H1 (cell line): ENCODE measurements at places on chromosomes 1 and 21.
A peak's percentile ranks its signal among the peaks of the same experiment; 100 is the strongest.

DNA sequence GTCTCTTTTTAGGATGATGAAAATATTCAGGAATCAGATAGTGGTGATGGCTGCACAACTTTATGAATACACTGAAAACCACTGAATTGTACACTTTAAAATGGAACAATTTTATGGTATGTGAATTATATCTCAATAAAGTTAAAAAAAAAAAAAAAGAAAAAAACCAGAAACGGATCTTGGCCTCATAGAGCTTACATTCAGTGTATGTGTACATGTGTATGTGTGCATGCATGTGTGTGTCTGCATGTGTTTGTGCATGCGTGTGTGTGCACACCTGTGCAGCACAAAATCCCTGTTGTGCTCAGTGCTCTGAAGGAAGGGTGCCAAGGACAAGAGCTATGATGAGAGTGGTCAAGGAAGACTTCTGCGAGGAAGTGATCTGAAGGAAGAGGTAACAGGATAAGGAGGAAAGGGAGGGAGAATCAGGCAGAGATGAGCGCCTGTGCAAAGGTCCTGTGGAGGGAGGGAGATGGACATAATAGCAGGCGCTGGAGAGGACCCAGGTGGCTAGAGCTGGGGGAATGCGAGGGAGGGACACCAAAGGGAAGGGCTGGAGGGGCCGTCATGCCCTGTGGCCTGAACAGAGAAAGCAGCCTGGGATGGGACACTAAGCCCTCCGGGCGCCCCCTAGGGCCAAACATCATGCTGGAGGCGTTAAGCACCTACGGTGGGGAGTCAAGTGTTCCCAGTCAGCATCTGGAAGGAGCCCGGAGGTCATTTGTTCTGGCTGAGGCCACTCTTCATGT, 25.2 kb downstream of the NKAIN1 start:
- DNase-seq: peak; percentile 29

DNA sequence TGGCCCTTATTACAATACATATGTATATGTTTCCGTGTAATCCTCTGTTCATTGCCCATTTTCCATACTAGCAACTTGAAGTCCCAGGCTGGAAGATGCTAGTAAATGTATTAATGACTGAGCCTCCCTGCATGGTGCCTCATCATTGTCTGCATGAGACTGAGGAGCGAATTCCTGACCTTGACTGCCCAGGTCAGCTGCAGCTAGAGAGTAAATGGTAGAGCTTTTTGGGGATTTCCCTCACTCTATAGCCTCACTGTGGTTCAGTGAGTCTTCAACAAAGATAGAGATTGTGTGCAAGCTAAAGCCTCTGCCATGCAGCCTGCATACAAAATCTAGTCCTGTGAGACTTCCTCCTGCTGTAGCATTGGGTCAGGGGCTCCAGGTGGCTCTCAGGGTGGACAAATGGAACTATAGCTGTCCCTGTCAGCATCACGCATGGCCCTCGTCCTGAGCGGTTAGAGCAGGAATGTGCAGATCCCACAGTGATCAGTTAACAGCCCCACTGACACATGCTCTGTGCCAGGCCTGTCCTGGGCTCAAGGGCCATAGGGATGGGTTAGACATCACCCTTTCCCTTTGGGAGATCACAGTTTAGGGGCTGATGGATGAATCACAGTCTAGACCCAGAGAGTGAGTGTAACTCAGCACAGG, 741.7 kb downstream of the MATN1 start:
- DNase-seq: peak; percentile 44

GRCh38 chr1:244211559-244211944, 160.5 kb downstream of the ZBTB18 start:
- DNase-seq: no peak

- DNase-seq: no peak
These were observed 48.7 kb upstream of the PSEN2 start for GRCh38 chr1:226821719-226822085.

GRCh38 chr1:64469116-64469976, 583 bp upstream of the CACHD1 start:
- no peak for DNase-seq

- no peak for DNase-seq
These were observed 81.0 kb downstream of the SCCPDH start for GRCh38 chr1:246805135-246805716.

DNA sequence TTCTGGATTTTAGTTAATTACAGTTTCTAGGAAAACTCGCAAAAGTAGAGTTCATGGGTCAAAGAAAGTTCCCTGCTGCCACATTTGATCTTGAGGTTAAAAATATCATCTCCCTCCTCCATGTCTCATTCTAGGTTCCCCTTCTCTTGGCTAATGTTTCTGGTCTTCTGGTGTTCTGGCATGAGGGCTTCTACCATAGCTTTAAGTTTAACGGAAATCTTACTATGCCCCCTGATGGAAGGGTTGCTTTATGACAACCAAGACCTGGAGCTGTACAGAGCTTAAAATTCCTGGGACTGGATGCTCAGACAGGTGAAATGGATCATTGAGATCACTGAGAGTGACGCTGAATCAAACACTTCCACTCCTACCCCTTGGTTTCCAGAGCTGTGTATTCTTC, 1881.7 kb downstream of the MRPL39 start:
- DNase-seq: no peak

- DNase-seq: peak; percentile 35
These were observed 13.2 kb downstream of the AMPD2 start for GRCh38 chr1:109632671-109633346.

DNA sequence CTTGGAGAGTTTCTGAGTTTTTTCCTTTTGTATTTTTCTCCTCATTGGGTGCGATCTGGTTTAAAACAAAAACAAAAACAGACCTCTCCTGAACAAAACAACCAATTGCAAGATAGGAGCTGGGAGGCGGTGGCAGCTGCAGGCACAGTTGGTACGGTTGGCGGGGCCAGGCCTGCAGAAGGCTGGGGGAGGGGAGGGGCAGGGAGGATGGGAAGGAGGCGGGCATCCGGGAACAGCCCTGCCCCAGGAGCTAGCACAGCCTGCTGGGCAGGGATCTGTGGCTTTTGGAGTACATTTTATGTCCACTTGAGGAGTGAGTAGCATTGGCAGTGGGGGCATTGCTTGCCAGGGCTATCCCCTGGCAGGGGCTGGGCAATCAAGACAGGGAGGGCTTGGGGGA, 5.2 kb downstream of the CAPN9 start:
- DNase-seq: peak; percentile 71

- DNase-seq: no peak
These were observed 107.2 kb downstream of the EDEM3 start for GRCh38 chr1:184647471-184647870.

- no peak for DNase-seq
These were observed 11.3 kb downstream of the MAP7D1 start for GRCh38 chr1:36166938-36167905.

- no peak for DNase-seq
These were observed at the start of gene VWA1 for GRCh38 chr1:1435106-1435903. Gene VWA1 (plus strand): TSS chr1:1435690. CDS start chr1:1435749, 59 bp downstream.

DNA sequence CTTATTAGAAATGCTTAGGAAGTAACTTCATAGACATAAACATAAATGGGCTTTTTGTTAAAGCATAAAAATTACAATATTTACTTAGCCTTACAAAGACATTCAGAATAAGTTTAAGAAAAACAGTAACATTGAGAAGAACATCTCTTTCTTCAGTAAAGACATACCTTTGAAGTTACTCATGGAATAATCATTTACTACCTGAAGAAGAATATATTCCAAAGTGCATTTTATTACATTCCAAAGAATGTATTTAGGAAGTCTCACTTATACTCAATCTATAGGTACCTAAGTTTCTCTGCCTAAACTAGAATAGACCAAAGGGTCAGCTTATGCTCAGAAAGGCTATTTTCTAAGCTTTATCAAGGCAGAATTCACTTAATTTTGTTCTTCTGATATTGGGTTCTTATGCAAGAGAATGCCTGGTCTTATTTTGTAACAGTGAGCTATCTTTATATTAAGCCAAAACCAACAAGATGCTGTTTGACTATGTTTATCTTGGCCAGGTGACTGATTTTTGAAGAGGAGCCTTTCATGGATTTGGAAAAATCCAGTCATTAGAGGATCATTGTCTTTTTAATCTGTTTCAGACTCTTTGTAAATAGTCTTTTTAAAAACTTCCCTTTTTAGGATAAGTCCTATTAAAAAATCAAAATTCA, 110.1 kb downstream of the OLFML2B start:
- DNase-seq: no peak

GRCh38 chr1:104163912-104164476, 414.3 kb downstream of the AMY1C start:
- DNase-seq: no peak

GRCh38 chr1:2504225-2504948, 22.0 kb downstream of the PANK4 start:
- DNase-seq: no peak

DNA sequence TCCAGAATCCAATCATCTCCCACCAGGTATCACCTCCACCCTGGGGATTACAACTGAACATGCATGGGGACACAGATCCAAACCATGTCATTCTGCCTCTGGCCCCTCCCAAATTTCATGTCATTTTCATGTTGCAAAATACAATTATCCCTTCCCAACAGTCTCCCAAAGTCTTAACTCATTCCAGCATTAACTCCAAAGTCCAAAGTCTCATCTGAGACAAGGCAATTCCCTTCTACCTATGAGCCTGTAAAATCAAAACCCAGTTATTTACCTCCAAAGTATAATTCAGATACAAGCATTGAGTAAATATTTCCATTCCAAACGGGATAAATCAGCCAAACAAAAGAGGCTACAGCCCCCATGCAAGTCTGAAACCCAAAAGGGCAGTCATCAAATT, 73.1 kb downstream of the USH2A start:
- no peak for DNase-seq

DNA sequence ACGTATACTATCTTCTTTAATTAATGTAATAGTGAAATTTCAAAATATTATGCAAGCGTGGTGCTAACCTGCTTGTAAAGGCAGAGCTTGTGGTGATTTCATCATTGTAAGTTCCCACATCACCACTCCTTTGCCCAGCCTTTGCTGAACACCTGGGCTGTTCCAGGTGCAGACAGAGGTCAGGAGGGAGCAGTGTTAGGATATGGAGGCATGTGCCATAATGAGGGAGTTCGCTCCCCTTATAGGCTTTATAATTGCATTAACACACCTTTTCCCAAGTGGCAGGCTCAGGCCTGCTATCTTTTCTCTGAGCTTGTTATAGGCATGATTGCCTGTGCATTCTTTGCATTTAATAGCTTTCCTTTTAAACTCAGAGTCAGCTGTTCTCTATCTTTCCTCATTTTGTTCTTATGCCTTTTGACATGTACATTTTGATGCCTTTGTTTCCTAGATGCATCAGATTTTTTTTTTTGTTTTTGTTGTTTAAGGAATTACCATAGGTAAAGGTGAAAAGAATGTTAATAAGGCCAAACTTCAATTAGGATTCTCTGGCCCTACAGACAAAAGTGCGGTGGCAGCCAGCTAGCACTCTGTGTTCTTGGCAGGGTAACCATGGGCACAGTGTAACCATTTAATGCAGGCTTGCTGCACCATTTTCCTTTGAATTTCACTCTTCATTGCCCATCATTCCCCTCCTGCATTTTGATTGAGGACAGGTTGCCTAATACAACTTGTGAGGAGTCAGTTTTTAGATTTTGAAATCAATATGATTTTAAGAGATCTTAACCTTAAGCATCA, 12.6 kb downstream of the NPL start:
- no peak for DNase-seq

- DNase-seq: no peak
These were observed 281.5 kb downstream of the PLPP3 start for GRCh38 chr1:56297904-56298303.

GRCh38 chr21:28483301-28484035, 509.2 kb downstream of the LTN1 start:
- DNase-seq: no peak

DNA sequence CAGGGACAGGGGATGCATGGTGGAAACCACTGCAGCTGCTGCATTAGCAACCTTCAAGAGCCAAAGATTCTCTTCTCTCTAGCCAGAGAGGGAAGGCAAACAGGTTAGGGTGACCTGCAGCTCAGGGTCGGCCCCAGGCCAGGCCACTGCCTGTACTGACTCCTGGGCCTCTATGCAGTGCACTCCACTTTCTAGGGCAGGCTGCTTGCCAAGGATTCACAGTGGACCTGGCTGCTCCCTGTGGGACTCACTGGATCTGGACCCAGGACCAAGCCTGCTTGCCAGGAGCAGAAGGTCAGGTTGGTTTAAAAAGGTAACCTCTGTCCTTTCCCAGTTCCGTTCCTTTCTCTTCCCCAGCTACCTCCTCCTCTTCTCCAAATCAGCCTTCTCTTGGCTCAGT, 52.4 kb downstream of the HIVEP3 start:
- DNase-seq: no peak

DNA sequence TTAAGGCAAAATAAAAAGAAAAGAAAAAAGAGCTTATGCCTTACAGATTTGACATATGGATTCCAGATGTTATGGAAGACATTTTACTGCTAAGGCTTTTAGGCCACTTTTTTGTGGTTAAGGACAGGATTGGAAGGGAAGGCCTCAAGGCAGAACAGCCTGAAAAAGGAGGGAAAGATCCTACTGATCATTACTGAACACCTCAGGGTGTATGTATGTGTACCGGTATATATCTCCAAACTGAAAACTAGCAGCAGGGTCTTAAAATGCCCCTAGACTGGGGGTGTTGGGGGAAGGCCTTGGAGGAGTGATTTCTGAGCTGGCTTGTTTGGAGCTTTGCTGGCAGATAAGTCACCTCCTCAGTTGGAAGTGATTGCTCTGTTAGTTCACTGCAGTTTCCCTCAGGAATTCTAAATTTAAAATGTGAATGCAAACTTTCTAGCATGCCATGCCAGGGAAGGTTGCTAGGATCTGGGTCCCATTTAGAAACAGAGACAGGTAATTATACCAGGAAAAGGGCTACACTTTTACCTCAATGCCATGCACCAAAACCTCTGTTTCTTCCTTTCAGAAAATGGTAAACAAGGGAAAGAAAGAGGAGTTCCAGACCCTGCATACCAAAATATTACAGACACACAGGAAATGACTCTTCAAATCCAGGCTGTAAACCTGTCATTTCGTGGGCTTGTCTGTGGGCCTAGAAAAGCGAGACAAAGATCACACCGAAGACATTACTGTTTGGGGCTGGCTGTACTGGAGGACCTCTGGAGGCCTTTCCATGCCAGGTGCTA, 15.0 kb downstream of the C1orf52 start:
- DNase-seq: no peak

- no peak for DNase-seq
These were observed 80.7 kb upstream of the HP1BP3 start for GRCh38 chr1:20867847-20868246.

GRCh38 chr21:32132881-32133280, 146.0 kb downstream of the MIS18A start:
- DNase-seq: peak; percentile 20

DNA sequence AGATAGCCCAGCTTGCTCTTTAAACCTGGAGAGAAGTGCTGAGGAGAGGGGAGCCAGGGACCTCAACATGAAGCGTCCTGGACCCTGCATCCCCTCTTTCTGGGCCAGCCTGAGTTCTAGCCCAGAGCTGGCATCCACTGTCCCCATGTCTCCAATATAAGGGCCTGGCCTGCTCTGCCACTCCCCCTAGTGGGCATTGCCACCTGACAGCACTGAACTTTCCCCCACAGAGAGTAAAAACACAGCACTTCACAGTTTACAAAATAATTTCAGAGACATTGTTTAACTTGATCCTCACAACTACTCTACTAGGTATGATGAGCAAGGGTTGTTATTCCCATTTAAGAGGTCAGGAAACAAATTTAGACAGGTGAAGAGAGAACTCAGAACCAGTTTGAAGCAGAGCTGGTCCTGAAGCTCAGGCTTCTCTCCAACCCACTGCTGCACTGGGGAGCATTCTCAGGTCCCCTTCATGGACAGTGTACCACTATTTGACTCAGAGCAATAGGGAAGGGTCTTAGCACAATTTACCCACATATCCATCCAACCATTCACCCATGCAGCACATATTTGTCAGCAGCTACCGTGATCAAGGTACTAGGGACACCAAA, 151.2 kb downstream of the DMRTA2 start:
- no peak for DNase-seq
